Sigmoid colon (tissue), 7 donors: ENCODE measurements at places on chromosomes 7 and 10. TPM values are rescaled to one million over a fixed set of nuclear protein-coding genes. Genes with fewer than 3 reads are reported as not detected.
A peak's percentile ranks its signal among the peaks of the same experiment; 100 is the strongest.

The FGFBP3 gene
- 0.71 TPM for total RNA-seq

DNA sequence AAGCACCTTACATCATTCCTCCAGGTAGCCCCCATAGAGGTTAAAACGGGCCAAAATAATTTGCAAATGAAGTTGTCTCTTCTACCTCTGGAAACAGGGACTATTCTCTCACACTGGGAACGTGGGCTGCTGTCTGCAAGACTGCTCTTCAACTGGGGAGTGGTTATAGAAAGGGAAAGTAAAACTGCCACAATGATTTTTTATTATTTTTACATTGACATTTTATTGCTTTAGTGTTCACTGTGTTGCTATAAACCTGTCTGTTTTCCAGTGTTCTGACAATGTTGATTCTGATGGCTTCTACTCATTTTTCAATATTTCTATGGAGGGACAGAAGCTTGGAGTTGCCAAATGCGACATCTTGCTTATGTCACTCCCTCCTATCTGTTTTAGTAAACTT lies 115.1 kb upstream of the ANTXRL start:
- H3K27me3 ChIP-seq: no peaks in the 10 kb centered on the region
- DNase-seq: no peak
- H3K4me1 ChIP-seq: no peaks in the 10 kb centered on the region
- no peak overlapping the region for H3K4me3 ChIP-seq
- no peak overlapping the region for H3K27ac ChIP-seq

DNA sequence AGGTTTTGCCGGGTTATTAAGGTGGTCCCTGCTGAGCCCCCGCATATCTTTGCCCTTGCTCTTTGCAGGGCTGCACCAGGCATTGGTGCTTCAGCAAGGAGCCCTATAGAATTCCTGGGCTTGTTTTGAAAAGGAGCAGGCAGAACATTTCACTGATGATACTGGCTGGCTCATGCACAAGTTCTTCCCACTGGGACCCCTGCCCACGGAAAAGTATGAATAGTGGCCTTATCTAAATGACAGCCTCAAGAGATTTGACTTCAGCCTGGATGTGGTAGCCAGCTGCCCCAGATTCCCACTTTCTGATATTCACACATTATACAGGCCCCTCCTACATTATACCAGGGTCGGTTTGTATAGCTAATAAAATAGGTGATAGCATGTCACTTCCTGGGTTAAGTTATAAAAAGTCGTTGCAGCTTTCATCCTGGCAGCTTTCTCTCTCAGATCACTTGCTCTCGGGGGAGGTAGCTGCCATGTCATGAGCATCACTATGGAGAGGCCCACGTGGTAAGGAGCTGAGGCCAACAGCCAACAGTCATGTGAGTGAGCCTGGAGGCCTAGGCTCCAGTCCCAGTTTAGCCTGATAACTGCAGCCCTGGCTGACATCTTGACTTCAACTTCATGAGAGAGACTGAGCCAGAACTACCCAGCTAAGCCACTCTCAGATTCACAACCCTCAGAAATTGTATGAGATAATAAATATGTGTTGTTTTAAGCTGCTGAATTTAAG lies 16.8 kb upstream of the CRTAC1 start:
- peaks cover 13% of the 10 kb centered on the region for H3K27me3 ChIP-seq
- H3K4me1 ChIP-seq: no peaks in the 10 kb centered on the region
- no peaks in the 10 kb centered on the region for H3K36me3 ChIP-seq
- no peak overlapping the region for H3K4me3 ChIP-seq

- no peaks in the 10 kb centered on the region for H3K4me1 ChIP-seq
- H3K4me3 ChIP-seq: no peak overlapping the region
- DNase-seq: no peak
- H3K27ac ChIP-seq: no peak overlapping the region
- H3K36me3 ChIP-seq: no peaks in the 10 kb centered on the region
Measured at GRCh38 chr10:34557173-34557572, 257.9 kb downstream of the PARD3 start.

DNA sequence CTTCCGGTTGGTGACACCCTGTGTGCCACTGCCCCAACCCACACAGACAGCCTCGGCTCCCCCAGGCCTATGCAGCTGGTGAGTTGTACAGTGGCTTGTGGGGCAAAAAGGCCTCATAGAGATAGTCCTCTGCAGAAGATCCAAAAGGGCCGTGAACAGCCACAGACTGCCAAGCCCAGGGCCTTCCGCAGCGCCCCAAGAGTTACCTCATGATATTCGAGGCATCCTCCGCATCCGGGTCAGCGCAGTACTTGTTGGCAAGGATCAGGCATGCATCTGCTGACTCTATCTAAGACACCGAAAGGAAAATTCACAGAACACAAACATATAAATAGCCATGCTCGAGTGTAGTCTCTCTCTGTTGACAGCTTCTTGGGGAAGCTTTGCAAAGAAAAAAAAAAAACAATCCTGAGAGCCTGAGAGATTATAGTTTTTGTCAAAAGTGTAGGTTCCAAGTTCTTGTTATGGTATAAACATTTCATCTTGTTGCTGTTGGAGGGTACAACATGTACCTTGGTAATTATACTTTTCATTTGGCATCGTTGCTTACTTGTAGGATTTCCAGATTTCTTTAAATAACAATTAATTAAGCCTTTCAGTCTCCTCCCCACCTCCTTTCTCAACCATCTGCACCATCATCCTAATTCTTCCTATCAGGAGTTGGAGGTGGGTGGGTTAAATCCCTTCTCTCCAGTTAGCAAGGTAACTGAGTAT lies 553.0 kb downstream of the KCNMA1 start:
- H3K36me3 ChIP-seq: peaks cover 18% of the 10 kb centered on the region
- H3K27me3 ChIP-seq: no peaks in the 10 kb centered on the region
- DNase-seq: peak; percentile 89
- peaks cover 53% of the 10 kb centered on the region for H3K4me1 ChIP-seq

- no peak overlapping the region for H3K4me3 ChIP-seq
- H3K27me3 ChIP-seq: peaks cover 3% of the 10 kb centered on the region
- no peak for DNase-seq
- H3K27ac ChIP-seq: peak overlapping the region; percentile 61
- H3K4me1 ChIP-seq: no peaks in the 10 kb centered on the region
Measured at GRCh38 chr7:44099669-44100068, 4.5 kb upstream of the AEBP1 start.

- H3K4me1 ChIP-seq: no peaks in the 10 kb centered on the region
- H3K27me3 ChIP-seq: no peaks in the 10 kb centered on the region
- DNase-seq: no peak
- H3K36me3 ChIP-seq: no peaks in the 10 kb centered on the region
Measured at GRCh38 chr7:17408904-17409290, 110.4 kb downstream of the AHR start.

- no peak for DNase-seq
- H3K27ac ChIP-seq: no peak overlapping the region
- no peaks in the 10 kb centered on the region for H3K4me1 ChIP-seq
Measured at GRCh38 chr10:133458021-133458709, 4.4 kb downstream of the SCART1 start.

DNA sequence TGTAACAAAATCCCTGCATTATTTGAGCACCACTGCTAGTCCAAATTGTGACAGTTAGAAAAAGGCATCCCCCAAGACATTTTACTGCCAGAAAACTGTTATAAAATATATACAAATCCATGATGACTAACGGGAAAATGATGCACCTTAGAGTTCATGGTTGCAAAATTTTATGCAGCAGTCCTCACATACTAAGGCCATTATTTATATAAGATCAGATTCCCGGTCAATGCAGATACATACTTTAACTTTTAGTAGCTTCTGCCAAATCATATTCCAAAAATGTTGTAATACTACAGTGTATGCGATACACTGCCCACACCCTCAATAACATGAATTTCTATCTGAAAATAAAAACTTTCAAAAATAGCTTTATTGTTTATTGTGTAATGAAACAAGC lies 239.9 kb upstream of the ZNF32 start:
- H3K36me3 ChIP-seq: no peaks in the 10 kb centered on the region
- no peak overlapping the region for H3K27ac ChIP-seq
- H3K4me1 ChIP-seq: peaks cover 5% of the 10 kb centered on the region
- DNase-seq: no peak
- no peaks in the 10 kb centered on the region for H3K27me3 ChIP-seq

The CLIP2 gene
- total RNA-seq: 22.1 TPM

GRCh38 chr10:77608281-77608680 lies 29.3 kb downstream of the KCNMA1 start:
- H3K4me3 ChIP-seq: no peak overlapping the region
- H3K4me1 ChIP-seq: peaks cover 63% of the 10 kb centered on the region
- H3K27ac ChIP-seq: no peak overlapping the region
- no peaks in the 10 kb centered on the region for H3K36me3 ChIP-seq

DNA sequence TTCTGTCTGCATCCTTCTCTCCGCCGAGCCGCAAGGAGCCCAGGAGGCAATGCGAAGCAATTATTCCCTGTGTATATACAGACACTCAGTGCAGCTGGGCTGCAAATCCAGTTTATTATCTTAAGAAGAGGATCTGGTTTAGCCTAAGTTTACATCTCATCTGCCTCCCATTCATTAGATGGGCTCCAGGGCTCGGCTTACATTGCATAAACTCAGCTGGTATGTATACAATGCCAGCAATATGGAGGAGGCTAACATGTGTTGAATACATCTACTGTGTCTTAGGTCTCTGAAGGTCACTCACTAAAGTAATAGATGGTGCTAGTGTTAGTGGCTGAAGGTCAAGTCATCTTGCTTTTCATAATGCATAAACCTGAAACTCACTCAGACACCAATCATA lies 996.8 kb downstream of the KCNMA1 start:
- H3K27ac ChIP-seq: peak overlapping the region; percentile 81
- no peak overlapping the region for H3K4me3 ChIP-seq
- H3K4me1 ChIP-seq: no peaks in the 10 kb centered on the region

The FAM25C gene
- total RNA-seq: not detected

GRCh38 chr7:45979275-45980180 lies 58.5 kb upstream of the IGFBP3 start:
- no peak overlapping the region for H3K4me3 ChIP-seq
- no peaks in the 10 kb centered on the region for H3K27me3 ChIP-seq
- H3K27ac ChIP-seq: no peak overlapping the region
- DNase-seq: no peak
- peaks cover 36% of the 10 kb centered on the region for H3K4me1 ChIP-seq

- DNase-seq: peak; percentile 58
- H3K36me3 ChIP-seq: peaks cover 3% of the 10 kb centered on the region
- H3K27ac ChIP-seq: peak overlapping the region; percentile 51
- no peaks in the 10 kb centered on the region for H3K27me3 ChIP-seq
- no peak overlapping the region for H3K4me3 ChIP-seq
Measured at GRCh38 chr7:157399086-157399687, 62.4 kb downstream of the DNAJB6 start.

The CPA1 gene
- not detected for total RNA-seq

- no peak overlapping the region for H3K4me3 ChIP-seq
- H3K27ac ChIP-seq: no peak overlapping the region
- DNase-seq: no peak
- H3K36me3 ChIP-seq: no peaks in the 10 kb centered on the region
- no peaks in the 10 kb centered on the region for H3K27me3 ChIP-seq
Measured at GRCh38 chr7:104552102-104552501, 223.7 kb downstream of the LHFPL3 start.

- H3K4me3 ChIP-seq: no peak within 1 kb of the TSS
- no peaks in the 10 kb centered on the region for H3K36me3 ChIP-seq
- no peak within 1 kb of the TSS for H3K27ac ChIP-seq
- H3K4me1 ChIP-seq: no peaks in the 10 kb centered on the region
- no peak for DNase-seq
Measured at GRCh38 chr10:122699796-122700455, at the start of gene C10orf120. C10orf120 (minus strand) TSS chr10:122699846; CDS start chr10:122699790, 56 bp downstream.

- peaks cover 10% of the 10 kb centered on the region for H3K36me3 ChIP-seq
- no peak overlapping the region for H3K4me3 ChIP-seq
- H3K27me3 ChIP-seq: no peaks in the 10 kb centered on the region
- DNase-seq: no peak
- H3K27ac ChIP-seq: no peak overlapping the region
Measured at GRCh38 chr7:44561962-44562621, 11.6 kb downstream of the DDX56 start.

The KIAA1549 gene
- 3.0 TPM for total RNA-seq

GRCh38 chr10:9238041-9238440 lies 1183.6 kb downstream of the GATA3 start:
- no peak for DNase-seq
- H3K27me3 ChIP-seq: no peaks in the 10 kb centered on the region
- no peak overlapping the region for H3K4me3 ChIP-seq

The FAM25A gene
- not detected for total RNA-seq

GRCh38 chr10:49744091-49744685 lies 17.9 kb downstream of the OGDHL start:
- H3K4me3 ChIP-seq: no peak overlapping the region
- no peak overlapping the region for H3K27ac ChIP-seq
- no peak for DNase-seq
- H3K27me3 ChIP-seq: no peaks in the 10 kb centered on the region

GRCh38 chr7:28102797-28103196 lies 77.8 kb downstream of the JAZF1 start:
- no peaks in the 10 kb centered on the region for H3K27me3 ChIP-seq
- peak; percentile 73 for DNase-seq
- peak overlapping the region; percentile 72 for H3K27ac ChIP-seq
- H3K4me1 ChIP-seq: peaks cover 83% of the 10 kb centered on the region
- H3K4me3 ChIP-seq: no peak overlapping the region

The OR2A42 gene
- total RNA-seq: not detected

The TMEM176B gene
- total RNA-seq: 47.4 TPM

DNA sequence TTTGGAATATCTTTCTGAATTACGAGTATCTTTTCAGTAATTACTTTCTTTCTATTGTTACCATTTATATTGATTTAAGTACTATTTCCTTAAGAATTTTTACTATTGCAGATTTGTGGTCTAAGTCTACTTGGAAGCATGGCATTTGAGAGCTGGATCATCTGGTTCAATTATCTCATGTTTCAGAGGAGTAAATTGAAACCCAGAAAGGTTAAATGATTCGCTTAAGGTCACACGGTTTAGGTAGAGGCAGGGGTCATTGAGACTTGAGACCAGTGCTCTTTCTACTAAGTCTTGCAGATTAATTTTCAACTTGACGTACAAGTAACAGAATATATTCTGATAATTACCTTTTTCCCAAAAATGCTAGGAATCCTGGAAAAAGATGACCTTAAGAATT lies 109.2 kb upstream of the GLCCI1 start:
- DNase-seq: no peak
- H3K4me1 ChIP-seq: no peaks in the 10 kb centered on the region
- H3K36me3 ChIP-seq: no peaks in the 10 kb centered on the region
- H3K27me3 ChIP-seq: no peaks in the 10 kb centered on the region

The NPTX2 gene
- 13.8 TPM for total RNA-seq

- no peaks in the 10 kb centered on the region for H3K27me3 ChIP-seq
- H3K36me3 ChIP-seq: peaks cover 7% of the 10 kb centered on the region
- H3K27ac ChIP-seq: peak overlapping the region; percentile 48
- H3K4me1 ChIP-seq: peaks cover 83% of the 10 kb centered on the region
- DNase-seq: no peak
Measured at GRCh38 chr7:116545411-116545993, 20.7 kb downstream of the CAV1 start.

The PODXL gene
- 18.6 TPM for total RNA-seq

DNA sequence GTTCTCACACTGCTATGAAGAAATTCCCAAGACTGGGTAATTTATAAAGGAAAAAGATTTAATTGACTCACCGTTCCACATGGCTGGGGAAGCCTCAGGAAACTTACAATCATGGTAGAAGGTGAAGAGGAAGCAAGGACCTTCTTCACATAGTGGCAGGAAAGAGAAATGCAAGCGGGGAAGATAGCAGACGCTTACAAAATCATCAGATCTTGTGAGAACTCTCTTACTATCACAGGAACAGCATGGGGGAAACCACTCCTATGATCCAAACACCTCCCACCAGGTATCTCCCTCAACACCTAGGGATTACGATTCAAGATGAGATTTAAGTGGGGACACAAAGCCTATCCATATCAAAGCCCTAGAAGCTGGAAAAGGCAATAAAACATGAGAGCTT lies 130.8 kb downstream of the MDFIC start:
- DNase-seq: no peak
- no peak overlapping the region for H3K4me3 ChIP-seq
- no peaks in the 10 kb centered on the region for H3K27me3 ChIP-seq
- H3K4me1 ChIP-seq: no peaks in the 10 kb centered on the region
- H3K36me3 ChIP-seq: no peaks in the 10 kb centered on the region
